A549 (cell line): ENCODE measurements at places on chromosomes 5 and 9. TPM values are rescaled to one million over a fixed set of nuclear protein-coding genes. Genes with fewer than 3 reads are reported as not detected.

Gene ELOVL7
- polyA plus RNA-seq, result 8.2 to 9.1 TPM (median 8.3 TPM) in 3 replicates

Gene FOXD4
- polyA plus RNA-seq, result 0.45 to 0.50 TPM (median 0.49 TPM) in 3 replicates

Gene SLC36A2
- not detected in 3 replicates for polyA plus RNA-seq

DNA sequence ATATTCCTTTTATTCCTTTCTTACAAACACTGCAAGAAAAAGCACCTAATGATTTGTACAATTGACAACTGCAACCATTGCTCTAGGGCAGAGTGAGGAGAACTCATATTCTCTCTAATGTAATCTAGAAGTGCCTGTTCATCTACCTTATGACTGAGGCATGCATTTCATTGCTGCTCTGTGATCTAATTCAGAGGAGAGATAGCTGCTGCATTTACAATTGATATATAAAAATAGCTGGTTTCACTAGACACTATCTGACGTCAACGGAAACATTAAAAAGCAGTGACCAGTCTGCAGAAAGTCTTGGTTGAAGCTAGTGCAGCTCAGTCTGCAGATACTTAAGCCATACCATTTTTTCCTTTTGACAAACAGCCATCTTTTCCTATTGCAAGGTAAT, 72.8 kb upstream of the C6 start:
- no peak for DNase-seq

Gene EPB41L4A
- polyA plus RNA-seq, result 1.3 to 1.8 TPM (median 1.7 TPM) in 3 replicates

DNA sequence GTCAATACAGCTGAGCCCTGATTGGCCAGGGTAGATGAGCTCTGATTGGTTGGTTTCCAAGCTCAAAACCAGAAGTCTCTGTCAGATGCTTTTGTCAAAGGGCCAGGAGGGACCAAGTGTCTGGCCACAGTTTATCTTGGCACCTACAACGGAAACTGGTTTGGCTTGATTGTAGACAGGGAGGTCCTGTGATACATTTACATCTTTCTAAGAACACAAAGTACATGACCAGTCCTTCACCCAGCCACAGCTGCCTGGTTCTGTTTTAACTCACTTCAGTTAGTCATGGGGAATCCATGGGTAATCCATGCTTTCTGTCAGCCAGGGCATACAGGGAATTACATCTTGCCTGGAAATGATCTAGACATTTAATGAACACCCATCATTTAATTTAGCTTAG, 171.2 kb downstream of the SLC12A2 start:
- DNase-seq, result no peak

DNA sequence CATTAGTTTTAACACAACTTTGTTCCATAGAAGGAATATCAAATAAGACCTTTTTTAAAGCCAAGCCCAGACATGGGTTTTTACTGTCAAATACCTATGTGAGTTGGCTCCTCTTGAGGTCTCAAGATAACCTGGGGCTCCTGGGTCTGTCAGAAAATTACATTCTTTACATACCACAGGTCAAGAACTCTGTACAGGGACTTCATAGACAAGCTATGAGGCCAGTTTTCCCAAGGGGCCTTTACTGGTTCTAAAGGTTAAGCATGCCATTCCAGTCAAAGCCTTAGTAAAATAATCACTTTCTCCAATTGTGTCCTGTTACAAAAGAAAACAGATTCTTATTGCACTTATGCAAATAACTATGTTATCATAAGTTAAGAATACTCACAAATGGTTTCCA, 15.5 kb upstream of the SMC2 start:
- DNase-seq, result no peak

- no peak for DNase-seq
Observed at GRCh38 chr5:1507014-1507375, 16.8 kb downstream of the LPCAT1 start.

Gene PCDHA1
- polyA plus RNA-seq, result 0.12 to 0.18 TPM (median 0.13 TPM) in 3 replicates

DNA sequence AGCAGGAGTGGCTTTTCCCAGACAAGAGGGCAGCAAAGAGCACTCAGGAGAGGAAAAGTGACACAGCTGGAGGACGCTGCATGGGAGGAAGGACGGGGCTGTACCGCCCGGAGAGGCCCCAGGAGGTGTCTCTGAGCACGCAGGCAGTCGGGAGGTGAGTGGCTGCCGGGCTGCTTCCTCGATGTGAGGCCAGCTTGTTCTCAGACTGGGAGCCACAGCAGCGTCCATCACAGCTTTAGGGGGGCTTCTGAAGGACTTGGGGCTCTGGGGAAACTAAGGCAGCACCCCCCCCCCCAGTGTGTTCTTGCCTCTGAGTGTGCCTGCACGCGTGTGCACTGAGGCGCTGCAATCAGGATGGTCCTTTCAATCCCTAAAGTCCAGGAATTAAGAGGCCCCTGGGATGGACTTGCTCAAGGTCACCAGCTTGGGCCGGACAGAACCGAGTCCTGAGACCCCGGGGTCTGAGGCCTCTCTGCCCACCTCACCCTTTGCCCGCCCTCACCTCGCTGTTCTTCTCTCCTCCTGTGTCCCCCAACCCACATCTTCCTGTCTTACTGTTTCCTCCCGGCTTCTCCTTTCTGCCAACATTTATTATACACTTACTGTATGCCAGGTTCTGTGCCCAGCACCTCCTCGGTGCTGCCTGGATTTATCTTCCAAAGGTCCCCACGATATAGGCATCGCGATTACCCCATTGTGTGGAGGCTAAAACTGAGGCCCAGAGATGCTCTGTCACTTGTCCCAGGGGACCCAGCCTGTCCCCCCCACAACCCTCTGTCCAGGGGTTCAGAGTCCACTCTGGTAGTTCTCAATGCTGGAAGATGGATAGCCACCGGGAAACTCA, 32.9 kb downstream of the FAM163B start:
- no peak for DNase-seq

DNA sequence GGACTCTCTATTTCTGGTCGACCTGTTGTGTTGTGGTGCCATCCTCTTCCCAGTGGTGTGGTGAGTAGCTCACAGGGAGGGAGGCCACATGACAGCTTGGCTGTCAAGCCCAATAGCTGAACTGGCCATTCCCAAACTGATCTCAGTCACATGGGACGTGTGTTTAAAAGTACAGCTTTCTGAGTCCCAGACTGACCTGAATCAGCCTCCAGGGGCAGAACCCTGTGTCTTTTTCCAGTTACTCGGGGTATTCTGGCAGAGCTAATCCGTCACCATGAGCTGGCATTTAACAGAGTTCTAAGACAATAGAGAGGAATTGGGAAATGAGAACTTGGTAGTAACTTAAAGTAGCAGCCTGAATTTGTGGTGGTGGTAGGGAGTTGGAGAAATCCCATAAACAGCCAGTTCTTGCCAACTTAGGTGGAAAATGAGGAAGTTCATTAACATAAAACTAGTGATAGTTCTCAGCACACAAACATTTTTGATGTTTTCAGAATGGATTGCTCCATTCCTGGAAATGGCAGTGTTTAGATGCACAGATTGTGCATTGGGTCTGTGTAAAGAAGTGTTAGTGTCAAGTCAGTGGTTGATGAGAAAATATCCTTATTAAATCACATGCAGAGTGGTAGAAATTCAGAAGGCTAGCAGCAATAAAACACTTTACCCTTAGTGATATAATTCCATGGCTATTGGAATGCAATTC, 50.9 kb downstream of the GPR107 start:
- no peak for DNase-seq

Gene MSX2
- polyA plus RNA-seq, result 2.0 to 2.6 TPM (median 2.6 TPM) in 3 replicates

GRCh38 chr5:159826351-159827214, 89.7 kb upstream of the ADRA1B start:
- peak; percentile 93 for DNase-seq

DNA sequence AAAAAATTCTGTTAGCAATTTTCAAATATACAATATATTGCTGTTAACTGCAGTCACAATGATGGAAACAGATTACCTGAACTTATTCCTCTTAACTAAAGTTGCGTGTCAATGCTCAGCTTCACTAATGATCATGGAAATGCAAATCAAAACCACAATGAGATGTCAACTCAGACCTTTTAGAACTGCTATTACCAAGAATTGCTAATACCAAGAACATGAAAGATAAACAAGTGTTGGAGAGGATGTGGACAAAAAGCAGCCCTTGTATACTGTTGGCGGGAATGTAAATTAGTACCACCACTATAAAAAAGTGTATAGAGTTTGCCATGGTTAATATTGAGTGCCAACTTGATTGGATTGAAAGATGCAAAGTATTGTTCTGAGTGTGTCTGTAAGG, 1409.7 kb upstream of the CDH18 start:
- no peak for DNase-seq

Gene RNF180
- 0.14 to 0.24 TPM (median 0.21 TPM) in 3 replicates for polyA plus RNA-seq

Gene ZDHHC12
- polyA plus RNA-seq, result 66.2 to 77.5 TPM (median 75.7 TPM) in 3 replicates

Gene BSPRY
- polyA plus RNA-seq, result 0.04 to 0.05 TPM in 2 of 3 replicates, not detected in the other

GRCh38 chr5:107395632-107396350, 274.9 kb downstream of the EFNA5 start:
- DNase-seq, result no peak
